ENCODE measurements at places on chromosomes 11 and 22.

DNA sequence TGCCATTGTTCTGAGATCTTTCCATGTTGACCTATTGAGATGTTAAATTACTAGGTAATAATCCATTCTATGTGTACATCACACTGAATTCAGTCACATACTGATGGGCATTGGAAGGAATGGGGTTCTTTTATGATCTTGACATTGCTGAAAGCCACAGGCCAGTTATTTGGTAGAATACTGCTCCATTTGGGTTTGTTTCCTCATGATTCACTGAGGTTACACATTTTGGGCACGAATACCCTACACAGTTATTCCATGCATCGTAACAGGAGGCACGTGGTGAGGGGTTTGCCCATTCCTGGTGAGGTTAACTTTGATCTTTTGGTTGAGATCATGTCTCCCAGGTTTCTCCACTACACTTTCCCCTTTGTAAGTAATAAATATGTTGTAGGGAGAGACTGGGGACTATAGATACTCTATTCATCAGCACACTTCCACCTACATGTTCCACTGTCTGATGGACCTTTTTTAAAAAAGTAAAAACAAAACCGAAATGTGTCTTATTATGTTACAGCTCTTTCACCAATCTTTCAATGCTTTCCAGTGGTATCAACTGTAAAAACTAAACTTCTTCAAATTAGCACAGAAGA lies 12.0 kb upstream of the FOLR1 start:
- no peak for DNase-seq

- peak; percentile 100 for DNase-seq
These were observed 34.7 kb downstream of the PARVA start for GRCh38 chr11:12411806-12412727.

DNA sequence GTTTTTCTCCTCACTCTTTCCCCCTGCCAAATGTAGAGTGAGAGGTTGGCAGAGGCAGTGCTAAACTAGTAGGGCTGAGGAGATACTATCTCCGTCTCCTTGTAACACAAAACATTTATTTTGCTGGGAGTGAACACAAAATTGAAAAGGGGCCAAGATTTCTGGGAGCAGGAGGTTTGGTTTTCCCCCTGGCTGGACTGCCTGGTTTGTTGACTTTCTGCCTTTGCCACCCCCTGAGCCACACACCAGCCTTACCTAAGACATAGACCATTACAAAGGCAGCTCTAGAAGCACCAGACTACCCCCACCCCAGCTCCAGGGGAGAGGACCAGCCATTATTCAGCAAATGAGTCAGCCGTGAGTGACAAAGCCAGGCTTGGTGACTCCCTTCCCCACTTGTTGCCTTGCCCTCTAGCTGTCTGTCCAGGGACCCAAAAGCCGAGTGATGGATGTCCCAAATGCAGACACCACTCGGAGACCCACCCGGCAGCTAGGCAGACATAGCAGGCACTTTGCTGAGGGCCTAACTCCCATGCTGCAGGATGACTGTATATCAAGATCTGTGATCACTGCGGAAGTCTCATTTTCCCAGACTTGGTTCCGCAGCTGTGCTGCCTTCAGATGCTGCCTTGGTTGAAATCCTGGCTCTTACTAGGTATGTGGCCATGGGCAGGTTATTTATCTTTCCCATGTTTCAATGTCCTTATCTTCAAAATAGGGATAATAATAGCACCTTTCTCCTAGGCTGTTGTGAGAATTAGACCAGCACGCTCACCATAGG lies 17.7 kb upstream of the CDON start:
- peak; percentile 11 for DNase-seq

- DNase-seq, result no peak
These were observed 68.8 kb downstream of the PRDM11 start for GRCh38 chr11:45215098-45215865.

GRCh38 chr11:5420993-5421392 lies 918 bp upstream of the OR51Q1 start:
- no peak for DNase-seq

- peak; percentile 80 for DNase-seq
These were observed 80.0 kb downstream of the TRIM29 start for GRCh38 chr11:120057595-120058581.

DNA sequence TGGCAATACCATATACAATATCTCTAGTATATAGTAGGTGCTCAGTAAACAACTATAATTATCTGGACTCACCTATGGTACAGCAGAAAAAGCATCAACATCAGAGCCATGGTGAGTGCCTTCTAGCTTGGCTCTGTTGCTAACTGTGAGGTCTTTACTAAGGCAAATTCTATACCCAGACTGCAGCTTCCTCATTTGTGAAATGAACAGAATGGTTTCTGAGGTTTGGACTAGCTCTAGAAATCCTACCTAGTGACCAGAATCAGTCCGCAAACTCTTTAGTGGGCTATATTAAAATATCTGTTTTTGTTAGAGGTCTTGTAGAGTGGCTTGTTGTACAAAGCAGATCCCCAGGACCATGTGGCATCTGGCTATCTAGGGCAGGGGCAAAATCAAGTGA lies 3.7 kb downstream of the MS4A1 start:
- no peak for DNase-seq

DNA sequence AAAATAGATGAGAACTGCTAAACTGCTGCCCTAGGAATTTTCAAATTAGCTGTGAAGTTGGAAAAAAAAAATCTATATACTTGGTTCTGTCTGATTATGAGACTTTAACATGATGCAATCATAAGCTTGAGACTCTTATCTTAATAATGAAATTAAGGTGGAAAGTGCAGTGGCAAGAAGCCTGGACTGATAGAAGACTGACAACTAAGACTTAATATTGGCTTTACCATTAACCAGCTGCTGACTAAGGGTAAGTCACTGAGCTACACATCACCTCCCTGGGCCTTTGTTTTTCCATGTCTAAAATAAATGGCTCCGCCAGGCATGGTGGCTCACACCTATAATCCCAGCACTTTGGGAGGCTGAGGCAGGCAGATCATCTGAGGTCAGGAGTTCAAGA lies 56.9 kb downstream of the SLC35F2 start:
- DNase-seq, result no peak

DNA sequence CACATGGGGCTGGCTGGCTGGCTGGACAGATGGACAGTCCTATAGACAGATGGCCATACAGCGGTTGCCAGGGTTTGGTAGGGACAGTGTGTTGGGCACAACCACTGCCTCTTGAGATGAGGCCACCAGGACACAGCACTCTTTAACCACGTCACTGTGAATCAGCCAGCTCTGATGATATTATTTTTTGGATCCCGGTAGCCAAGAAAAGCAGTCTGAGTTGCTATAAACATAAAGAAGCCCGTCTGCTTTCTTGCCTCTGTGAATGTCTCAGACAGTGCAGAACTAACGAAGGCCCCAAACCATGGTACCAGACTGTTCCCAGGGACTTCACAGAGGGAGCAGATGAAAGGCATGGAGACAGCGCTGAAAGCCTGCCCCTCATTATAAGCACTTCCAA lies 115.9 kb upstream of the CSNK2A3 start:
- DNase-seq, result peak; percentile 67

DNA sequence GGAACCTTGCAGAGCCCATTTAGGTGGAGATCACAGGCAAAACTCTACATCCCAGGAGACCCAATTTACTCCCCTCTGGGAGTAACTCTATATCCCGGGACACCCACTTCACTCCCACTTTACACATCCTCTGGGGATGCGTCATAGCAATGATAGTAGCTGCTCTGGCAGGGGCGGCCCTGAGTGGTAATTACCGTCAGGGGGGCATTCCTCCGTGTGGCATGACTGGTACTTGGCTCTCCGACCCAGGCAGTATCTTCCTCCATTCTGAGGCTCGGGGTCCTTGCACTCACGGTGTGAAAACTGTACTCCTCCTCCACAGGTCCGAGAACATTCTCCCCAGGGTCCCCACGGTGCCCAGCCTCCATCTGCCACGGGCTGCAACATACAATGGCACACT lies 17.2 kb downstream of the ADAMTS8 start:
- DNase-seq, result no peak

Data from fibroblast of skin of back (primary cell).